Stimulated activated CD4-positive, alpha-beta T cell treated with anti-CD3 and anti-CD28 coated beads, Interleukin-1b, Interleukin-23, amount 100 ng/mL, for 1 hour (primary cell): ENCODE measurements at places on chromosomes 4 and X.

DNA sequence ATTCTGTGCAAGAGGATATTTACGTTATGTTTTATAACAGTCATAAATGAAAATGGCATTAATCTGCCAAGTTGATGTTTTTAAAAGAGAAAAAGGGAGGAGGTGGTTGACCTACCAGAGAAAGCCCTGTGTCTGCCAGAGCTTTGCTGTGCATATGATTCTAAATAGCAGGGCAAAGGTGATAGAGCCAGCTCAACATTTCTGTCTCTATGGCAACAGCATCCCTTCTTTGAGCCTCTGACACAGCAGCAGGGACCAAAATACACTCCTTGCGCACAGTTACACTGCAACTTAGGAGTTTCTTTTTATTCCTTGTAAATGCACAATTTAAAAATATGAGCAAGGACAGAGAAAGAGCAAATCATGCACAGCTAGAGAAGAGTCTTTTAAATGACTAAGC, 133.3 kb upstream of the RAI2 start:
- DNase-seq, result no peak

DNA sequence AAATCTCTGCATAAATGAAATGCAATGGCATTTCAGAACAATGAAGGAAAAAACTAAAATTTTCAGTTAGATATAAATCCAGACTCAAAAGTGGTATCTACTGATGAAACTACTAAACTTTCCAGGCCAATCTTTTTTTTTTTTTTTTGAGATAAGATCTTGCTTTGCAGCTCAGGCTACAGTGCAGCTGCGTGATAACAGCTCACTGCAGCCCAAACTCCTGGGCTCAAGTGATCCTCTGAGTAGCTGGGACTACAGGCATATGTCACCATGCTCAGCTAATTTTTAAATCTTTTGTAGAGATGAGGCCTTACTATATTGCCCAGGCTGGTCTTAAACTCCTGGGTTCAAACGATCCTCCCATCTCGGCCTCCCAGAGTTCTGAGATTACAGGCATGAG, 1228.2 kb upstream of the ADGRL3 start:
- DNase-seq, result no peak

GRCh38 chr4:175450446-175450845, 361.6 kb downstream of the GPM6A start:
- no peak for DNase-seq

GRCh38 chr4:37453281-37453998, 208.9 kb downstream of the NWD2 start:
- DNase-seq, result peak; percentile 26

- DNase-seq, result no peak
Observed at GRCh38 chrX:132657876-132658275, 169.0 kb upstream of the MBNL3 start.

GRCh38 chr4:5921101-5921980, 28.5 kb upstream of the CRMP1 start:
- DNase-seq, result no peak

DNA sequence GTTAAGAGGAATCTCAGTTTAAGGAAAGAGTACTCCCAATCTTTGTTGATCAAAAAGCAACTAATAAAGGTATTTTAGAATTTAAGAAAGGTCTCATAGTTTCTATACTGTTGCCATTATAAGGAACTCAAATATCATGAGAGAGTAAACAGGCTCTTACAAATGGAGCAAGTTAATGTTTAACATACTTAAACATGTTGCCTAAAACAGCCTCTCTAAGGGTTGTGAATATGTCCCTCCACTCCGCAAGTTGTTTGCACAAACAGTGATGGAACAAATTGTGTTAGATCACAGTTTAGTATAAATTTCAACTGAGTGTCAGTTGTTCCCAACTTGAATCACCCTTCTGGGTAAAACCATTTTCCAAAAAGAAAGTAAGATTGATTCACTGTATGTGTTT, 1678.3 kb downstream of the PCDH19 start:
- no peak for DNase-seq

DNA sequence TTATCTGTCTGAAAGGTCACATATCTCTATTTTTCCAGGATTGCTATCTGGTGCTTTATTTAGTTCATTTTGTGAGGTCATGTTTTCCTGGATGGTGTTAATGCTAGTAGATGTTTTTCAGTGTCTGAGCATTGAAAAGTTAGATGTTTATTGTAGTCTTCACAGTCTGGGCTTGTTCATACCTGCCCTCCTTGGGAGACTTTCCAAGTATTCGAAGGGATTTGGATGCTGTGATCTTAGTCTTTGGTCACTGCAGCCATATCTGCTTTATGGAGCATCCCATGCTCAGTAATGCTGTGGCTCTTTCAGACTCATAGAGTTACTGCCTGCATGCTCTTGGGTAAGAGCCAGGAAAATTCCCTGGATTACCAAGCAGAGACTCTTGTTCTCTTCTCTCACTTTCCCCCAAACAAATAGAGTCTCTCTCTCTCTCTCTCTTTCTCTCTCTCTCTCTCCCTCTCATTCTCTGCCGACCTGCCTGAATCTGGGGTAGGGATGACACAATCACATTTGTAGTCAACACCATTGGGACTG, 130.0 kb downstream of the AR start:
- no peak for DNase-seq

GRCh38 chr4:142064181-142064580, 427.8 kb downstream of the IL15 start:
- no peak for DNase-seq

DNA sequence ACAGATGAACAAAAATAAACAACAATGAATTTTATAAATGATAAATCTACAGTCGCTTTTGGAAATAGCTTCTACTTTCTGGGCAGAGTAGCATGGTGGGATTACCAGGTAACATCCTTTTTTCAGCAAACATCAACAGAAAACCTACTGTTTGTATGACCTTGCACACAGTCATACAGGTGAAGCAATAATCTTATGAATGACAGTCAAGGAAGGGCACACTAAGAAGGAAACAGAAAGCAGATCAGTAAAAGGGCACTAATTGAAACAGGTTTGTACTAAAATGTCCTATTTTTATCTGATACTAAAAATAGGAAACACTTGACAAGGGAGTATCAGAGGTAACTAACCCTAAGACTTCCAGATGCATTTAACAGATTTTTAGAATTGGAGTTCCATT, 108.9 kb downstream of the DLG3 start:
- DNase-seq, result no peak

GRCh38 chr4:184481544-184481943, 7.2 kb upstream of the IRF2 start:
- DNase-seq, result no peak
